Psoas muscle (tissue), 8 donors: ENCODE measurements at places on chromosomes 11 and 22. TPM values are rescaled to one million over a fixed set of nuclear protein-coding genes. Genes with fewer than 3 reads are reported as not detected.

The MMP12 gene
- not detected for polyA plus RNA-seq

The MGAT3 gene
- polyA plus RNA-seq = 0.65 TPM

The TRPM5 gene
- polyA plus RNA-seq = not detected

The SCGB1C1 gene
- not detected for polyA plus RNA-seq

The SCUBE2 gene
- polyA plus RNA-seq = 1.7 TPM

The PNPLA3 gene
- 0.83 TPM for polyA plus RNA-seq

The PKDREJ gene
- under 0.01 TPM for polyA plus RNA-seq

The CFAP300 gene
- polyA plus RNA-seq = 0.14 TPM

- H3K27ac ChIP-seq = peak overlapping the region; percentile 74
- H3K4me1 ChIP-seq = peaks cover 58% of the 10 kb centered on the region
- no peak for DNase-seq
- no peak overlapping the region for H3K4me3 ChIP-seq
- peaks cover 2% of the 10 kb centered on the region for H3K36me3 ChIP-seq
Measured at GRCh38 chr11:8719721-8720120, 37.1 kb downstream of the RPL27A start.

GRCh38 chr11:65786008-65786785 lies 666 bp upstream of the OVOL1 start:
- peak; percentile 56 for DNase-seq
- peaks cover 3% of the 10 kb centered on the region for H3K4me1 ChIP-seq
- H3K27me3 ChIP-seq = peaks cover 3% of the 10 kb centered on the region
- H3K4me3 ChIP-seq = peak overlapping the region; percentile 47

DNA sequence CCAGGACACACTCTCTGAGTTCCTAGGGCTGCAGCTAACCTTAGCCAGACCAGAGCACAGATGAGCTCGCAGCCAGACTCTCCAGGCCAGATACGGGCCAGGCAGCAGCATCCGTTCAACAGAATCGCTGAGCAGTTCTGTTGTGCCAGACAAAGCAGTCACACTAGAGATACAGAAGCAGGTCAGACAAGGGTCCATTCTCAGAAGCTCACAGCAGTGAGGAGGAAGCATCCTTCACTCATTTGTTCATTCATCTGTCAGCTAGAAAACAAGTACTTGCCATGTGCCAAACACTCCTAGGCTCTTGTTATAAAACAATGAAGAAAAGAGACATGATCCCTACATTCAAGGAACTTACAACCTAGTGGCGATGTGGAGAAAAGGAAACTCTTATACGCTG lies 2.6 kb downstream of the LMO2 start:
- DNase-seq = no peak
- H3K4me3 ChIP-seq = peak overlapping the region; percentile 52
- H3K27me3 ChIP-seq = no peaks in the 10 kb centered on the region

- no peak for DNase-seq
- H3K4me3 ChIP-seq = no peak overlapping the region
- H3K27me3 ChIP-seq = peaks cover 6% of the 10 kb centered on the region
- no peaks in the 10 kb centered on the region for H3K4me1 ChIP-seq
- no peak overlapping the region for H3K27ac ChIP-seq
Measured at GRCh38 chr22:47850644-47851151, 1088.2 kb downstream of the TBC1D22A start.

DNA sequence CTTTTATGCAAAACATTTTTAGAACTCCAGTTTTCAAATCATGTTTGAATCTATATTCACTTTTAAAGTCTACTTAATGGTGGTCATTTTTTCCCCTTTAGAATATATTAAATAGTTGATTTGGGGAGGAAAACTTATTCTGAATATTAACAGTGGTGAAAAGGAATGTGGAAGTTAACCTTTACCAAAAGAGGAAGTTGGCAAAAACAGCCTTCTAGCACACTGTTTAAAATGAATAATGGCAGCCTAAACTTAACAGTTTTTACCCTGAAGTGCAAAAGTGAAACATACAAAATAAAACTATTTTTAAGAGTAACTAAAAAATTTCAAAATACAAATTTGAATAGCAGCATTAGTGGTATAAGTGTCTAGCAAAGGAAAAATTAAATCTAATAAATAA lies 86.4 kb downstream of the GRK3 start:
- no peak overlapping the region for H3K27ac ChIP-seq
- H3K4me1 ChIP-seq = no peaks in the 10 kb centered on the region
- H3K4me3 ChIP-seq = no peak overlapping the region
- no peak for DNase-seq
- H3K27me3 ChIP-seq = no peaks in the 10 kb centered on the region

DNA sequence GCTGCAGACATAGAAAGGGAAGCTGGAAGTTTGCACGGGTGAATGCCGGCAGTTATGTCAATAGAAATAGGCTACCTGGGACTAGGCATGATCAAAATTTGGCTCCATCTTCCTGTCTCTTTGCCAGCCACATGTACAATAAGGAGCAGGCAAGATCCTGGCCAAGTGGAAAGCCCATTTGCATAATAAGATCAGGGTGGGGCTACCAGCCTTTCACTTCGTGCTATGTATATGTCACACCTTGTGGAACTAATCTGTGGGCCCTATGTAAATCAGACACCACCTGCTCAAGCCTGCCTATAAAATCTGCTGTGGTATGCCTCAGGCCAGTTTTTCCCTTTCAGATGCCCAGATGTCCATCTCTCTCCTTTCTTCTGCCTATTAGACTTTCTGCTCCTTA lies 79.3 kb upstream of the DRD2 start:
- no peak for DNase-seq
- H3K27ac ChIP-seq = no peak overlapping the region
- no peaks in the 10 kb centered on the region for H3K4me1 ChIP-seq

- no peak for DNase-seq
- H3K4me1 ChIP-seq = peaks cover 7% of the 10 kb centered on the region
- no peak overlapping the region for H3K27ac ChIP-seq
- no peak overlapping the region for H3K4me3 ChIP-seq
Measured at GRCh38 chr11:67020949-67021348, 2.0 kb upstream of the SYT12 start.

- H3K27me3 ChIP-seq = no peaks in the 10 kb centered on the region
- H3K4me1 ChIP-seq = no peaks in the 10 kb centered on the region
- no peaks in the 10 kb centered on the region for H3K36me3 ChIP-seq
- H3K4me3 ChIP-seq = no peak overlapping the region
Measured at GRCh38 chr11:94144216-94144615, 15.6 kb downstream of the PANX1 start.

DNA sequence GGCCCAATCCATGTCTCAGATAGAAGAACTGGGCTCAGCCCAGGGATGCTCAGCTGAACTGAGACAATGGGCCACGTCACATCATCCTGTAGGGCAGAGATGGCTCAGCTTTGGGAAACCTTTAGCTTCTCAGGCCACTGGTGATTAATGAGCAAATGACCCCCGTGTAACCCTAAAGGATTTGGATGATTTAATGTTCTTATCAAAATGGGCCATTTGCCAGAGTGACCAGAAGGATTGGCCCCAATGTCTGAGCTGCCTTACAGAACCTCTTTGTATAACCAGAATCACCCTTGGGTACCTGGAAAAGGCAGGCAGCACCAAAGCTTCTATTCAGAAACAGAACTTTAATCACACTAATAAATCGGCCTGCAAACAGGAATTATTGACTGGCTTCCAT lies 73.7 kb downstream of the ABTB2 start:
- peaks cover 2% of the 10 kb centered on the region for H3K4me1 ChIP-seq
- H3K27me3 ChIP-seq = no peaks in the 10 kb centered on the region
- H3K36me3 ChIP-seq = no peaks in the 10 kb centered on the region
- no peak overlapping the region for H3K4me3 ChIP-seq
- DNase-seq = no peak

DNA sequence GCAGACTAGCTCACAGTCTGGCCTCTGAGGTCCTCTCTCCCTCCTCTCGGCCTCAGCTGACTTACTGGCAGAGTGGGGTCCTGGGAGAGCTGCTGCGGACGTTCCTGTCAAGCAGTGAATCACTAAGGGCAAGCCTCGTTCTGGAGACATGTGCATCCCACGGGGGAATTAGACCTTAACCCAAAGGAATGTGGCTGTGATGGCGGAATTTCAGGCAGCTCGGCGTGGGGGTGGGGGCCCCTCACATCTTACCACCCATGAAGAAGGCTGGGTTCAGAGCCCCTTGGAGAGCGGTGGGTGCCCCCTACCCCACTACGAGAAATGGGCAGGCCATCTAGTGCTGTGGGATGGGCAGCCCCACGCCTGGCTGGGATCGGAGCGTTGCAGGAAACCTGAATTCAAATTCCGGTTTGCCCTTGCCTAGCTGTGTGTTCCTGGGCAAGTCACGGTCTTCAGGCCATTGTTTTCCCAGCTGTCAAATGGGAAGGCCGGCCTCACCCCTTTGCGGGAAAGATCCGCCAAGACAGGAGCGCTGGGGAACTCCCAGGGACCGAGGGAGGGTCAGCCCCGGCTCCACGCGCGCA lies 554 bp downstream of the LRRC32 start:
- DNase-seq = peak; percentile 54
- H3K27me3 ChIP-seq = no peaks in the 10 kb centered on the region
- H3K36me3 ChIP-seq = no peaks in the 10 kb centered on the region
- no peaks in the 10 kb centered on the region for H3K4me1 ChIP-seq
- H3K4me3 ChIP-seq = peak overlapping the region; percentile 66

GRCh38 chr22:41500303-41500702 lies 31.4 kb downstream of the ACO2 start:
- H3K27ac ChIP-seq = peak overlapping the region; percentile 16
- H3K27me3 ChIP-seq = no peaks in the 10 kb centered on the region
- no peak for DNase-seq
- H3K36me3 ChIP-seq = peaks cover 3% of the 10 kb centered on the region
- H3K4me1 ChIP-seq = peaks cover 44% of the 10 kb centered on the region

DNA sequence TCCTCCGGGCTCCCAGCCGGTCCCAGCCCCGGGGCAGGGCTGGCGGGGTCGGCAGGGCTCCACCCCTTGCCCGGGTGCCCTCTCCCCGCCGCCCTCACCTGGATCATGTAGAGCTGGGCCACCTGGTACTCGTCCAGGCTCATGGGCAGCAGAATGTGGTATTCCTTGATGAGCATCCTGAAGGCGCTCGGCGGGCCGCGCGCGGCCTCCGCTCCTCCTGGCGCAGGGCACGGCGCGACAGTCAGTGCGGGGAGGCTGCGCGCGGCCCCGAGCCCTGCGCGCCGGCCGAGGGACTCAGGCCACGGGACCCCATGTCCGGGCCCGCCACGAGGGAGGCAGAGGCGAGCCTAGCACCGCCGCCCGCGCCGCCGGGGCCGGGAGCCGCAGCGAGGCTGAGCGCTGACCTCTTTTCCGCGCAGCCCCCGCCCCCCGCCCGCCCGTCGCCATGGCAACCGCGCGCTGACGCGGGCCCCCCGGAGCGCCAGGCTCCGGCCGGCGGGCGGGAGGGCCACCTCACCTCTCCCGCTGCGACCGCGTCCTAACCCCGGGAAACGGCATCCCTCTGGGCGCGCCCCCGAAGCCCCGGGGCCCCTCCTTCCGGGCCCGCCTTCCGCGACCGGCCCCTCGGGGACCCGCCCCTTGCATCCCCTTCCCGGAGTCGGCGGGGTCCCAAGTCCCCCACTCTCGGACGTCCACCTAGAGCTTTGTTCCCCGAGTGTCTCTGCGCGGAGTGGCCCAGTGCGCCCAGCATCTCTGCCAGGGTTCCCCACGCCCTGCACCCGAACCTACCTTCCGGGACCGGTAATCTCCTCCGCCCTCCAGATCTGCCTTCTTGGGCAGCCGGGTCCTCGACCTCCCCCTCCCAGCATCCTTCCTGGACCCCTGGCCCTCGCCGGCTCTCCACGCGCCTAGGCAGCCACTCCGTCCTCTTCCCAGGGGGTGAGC lies 886 bp downstream of the PITPNM1 start:
- peaks cover 11% of the 10 kb centered on the region for H3K36me3 ChIP-seq
- peaks cover 8% of the 10 kb centered on the region for H3K27me3 ChIP-seq
- H3K4me1 ChIP-seq = peaks cover 27% of the 10 kb centered on the region

GRCh38 chr11:16596231-16596630 lies 142.2 kb upstream of the C11orf58 start:
- no peaks in the 10 kb centered on the region for H3K36me3 ChIP-seq
- no peak overlapping the region for H3K27ac ChIP-seq
- peaks cover 44% of the 10 kb centered on the region for H3K4me1 ChIP-seq
- DNase-seq = no peak
- no peak overlapping the region for H3K4me3 ChIP-seq

DNA sequence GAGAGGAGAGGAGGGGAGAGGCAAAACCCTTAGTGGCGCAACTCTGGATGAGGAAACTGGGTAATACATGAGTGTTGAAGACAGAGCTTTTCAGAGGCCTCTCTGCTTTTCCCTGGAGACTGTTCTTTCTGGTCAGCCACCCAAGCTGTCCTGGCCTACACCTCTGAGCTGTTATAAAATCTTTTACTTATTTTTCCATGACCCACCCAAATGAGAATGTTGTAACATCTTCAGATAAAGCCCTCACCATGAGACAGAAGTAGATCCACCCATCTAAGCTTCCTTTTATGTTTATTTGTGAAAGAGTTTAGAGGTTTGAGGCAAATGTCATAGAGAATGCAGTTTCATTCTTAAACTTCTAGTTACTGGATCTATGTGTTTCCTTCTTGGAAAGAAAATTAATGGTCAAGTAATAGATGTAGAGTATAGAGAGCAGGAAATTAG lies 20.3 kb upstream of the APLP2 start:
- H3K27me3 ChIP-seq = no peaks in the 10 kb centered on the region
- no peak for DNase-seq
- no peak overlapping the region for H3K4me3 ChIP-seq
- no peaks in the 10 kb centered on the region for H3K4me1 ChIP-seq
- no peak overlapping the region for H3K27ac ChIP-seq

DNA sequence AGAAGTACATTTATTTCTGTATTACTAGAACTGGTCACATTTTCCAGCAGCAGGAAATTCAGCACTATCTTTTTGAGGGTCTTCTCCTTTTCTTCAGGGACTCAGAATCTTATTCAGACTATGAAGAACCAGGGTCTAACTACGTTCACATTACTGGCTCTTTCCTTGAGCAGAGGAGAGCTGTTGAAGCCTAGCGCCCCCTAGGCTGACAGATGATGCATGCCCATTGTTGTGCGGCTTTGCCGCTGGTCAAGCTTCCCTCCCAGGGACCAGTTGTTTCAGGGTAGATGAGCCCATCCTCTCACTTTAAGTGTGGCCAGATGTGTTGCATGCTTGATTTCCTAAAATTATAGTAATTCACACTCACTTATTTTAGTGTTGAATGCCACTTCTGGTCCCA lies 168.2 kb upstream of the PDGFD start:
- H3K27me3 ChIP-seq = no peaks in the 10 kb centered on the region
- H3K36me3 ChIP-seq = no peaks in the 10 kb centered on the region
- no peak overlapping the region for H3K27ac ChIP-seq
- H3K4me3 ChIP-seq = no peak overlapping the region
- H3K4me1 ChIP-seq = no peaks in the 10 kb centered on the region
